MCF 10A (cell line): ENCODE measurements at places on chromosomes 12 and 14. TPM values are rescaled to one million over a fixed set of nuclear protein-coding genes. Genes with fewer than 3 reads are reported as not detected.

DNA sequence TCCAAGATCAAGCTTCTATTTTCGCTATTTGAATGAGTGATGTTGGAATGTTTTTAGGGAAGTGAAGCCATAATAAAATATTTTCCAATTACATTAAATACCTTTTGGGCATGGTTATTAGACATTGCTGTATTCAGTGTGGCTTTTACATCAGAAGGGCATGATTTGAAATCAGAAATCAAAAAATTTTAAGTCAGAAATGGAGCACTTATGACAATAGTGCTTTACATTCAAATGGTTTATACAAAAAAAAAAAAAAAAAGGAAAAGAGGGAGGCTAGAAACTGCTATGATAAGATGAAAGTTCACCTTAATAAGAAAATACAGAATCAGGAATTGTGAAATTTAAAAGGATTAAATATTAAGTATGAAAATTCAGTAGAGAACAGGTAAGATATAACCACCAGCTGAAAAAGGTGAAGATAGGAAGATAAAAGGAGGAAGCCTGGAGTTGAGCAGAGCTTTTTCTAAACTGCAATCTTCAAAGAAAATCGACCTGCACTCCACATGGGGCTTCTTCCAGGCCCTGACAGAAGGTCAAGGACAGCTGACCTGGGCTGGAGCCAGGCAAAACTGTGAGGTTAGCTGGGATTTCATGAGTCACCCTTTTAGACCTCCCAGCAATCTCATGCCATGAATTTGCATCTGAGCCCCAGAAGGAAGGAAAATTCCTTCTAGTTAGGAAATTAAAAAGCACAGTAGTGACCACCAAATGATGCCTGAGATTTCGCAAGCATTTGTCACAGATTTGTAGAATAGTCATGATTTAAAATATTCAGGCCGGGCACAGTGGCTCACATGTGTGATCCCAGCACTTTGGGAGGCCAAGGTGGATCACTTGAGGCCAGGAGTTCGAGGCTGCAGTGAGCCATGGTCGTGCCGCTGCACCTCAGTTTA is 23.4 kb upstream of the BMP4 start:
- H3K4me1 ChIP-seq: no peaks in the 10 kb centered on the region
- H3K27me3 ChIP-seq: no peaks in the 10 kb centered on the region
- H3K4me3 ChIP-seq: no peak overlapping the region
- no peaks in the 10 kb centered on the region for H3K36me3 ChIP-seq
- no peak overlapping the region for H3K27ac ChIP-seq

- H3K36me3 ChIP-seq: no peaks in the 10 kb centered on the region
- H3K4me3 ChIP-seq: no peak overlapping the region
- DNase-seq: no peak
Measured at GRCh38 chr12:91918431-91918830, 227.2 kb downstream of the BTG1 start.

- H3K36me3 ChIP-seq: peaks cover 11% of the 10 kb centered on the region
- H3K4me1 ChIP-seq: peaks cover 51% of the 10 kb centered on the region
- H3K27me3 ChIP-seq: no peaks in the 10 kb centered on the region
- peak; percentile 19 for DNase-seq
Measured at GRCh38 chr12:76264611-76265012, 83.6 kb downstream of the BBS10 start.

- peaks cover 26% of the 10 kb centered on the region for H3K4me1 ChIP-seq
- H3K4me3 ChIP-seq: no peak overlapping the region
- no peaks in the 10 kb centered on the region for H3K27me3 ChIP-seq
- peak; percentile 75 for DNase-seq
Measured at GRCh38 chr12:52139579-52140062, 52.2 kb downstream of the KRT80 start.

DNA sequence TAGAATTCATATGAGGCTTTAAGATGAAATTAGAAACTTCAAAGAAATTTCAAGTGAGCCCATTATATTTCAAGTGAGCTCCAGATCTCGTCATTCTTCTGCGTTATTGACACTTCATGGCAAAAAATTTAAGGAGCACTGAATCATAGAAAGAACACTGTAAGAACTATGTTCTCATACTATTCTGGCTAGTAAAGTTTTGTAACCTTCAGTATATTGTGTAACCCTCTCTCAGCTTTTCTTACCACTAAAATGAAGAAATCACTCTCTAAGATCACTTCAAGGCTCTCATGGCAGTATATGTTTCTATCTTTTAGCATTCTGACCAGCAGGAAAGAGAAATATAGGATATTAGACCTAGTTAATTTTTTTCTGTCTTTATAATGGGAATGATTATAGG is 6.3 kb downstream of the GPHN start:
- no peaks in the 10 kb centered on the region for H3K27me3 ChIP-seq
- peak; percentile 70 for DNase-seq
- no peaks in the 10 kb centered on the region for H3K36me3 ChIP-seq
- no peak overlapping the region for H3K4me3 ChIP-seq
- H3K4me1 ChIP-seq: peaks cover 30% of the 10 kb centered on the region

DNA sequence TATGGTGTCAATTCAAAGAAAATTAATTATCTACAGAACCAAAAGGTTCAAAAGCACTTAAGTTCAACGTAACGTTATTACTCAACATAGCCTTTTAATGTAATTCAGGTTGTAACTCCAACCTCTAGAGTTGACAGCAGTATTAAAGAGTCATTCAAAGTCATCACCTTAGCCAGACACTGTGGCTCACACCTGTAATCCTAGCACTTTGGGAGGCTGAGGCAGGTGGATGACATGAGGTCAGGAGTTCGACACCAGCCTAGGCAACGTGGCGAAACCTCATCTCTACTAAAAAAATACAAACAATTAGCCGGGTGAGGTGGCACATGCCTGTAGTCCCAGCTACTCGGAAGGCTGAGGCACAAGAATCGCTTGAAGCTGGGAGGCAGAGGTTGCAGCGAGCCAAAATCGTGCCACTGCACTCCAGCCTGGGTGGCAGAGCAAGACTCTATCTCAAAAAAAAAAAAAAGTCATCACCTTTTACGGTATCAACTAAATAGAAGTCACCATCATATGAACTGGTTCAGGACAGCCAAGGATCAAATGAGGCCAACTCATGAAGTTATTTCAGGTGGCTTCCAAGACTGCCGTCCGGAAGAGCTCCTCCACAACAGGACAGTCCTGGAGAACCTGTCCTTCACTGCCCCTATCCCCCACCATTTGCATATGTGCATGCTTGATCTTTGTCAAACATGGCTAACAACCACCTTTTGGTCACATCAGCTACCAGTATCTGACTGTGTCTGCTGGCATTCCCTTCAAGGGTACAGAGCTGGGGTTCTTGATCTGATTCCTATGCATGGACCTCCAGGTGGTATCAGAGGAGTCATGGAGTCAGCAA is 4.2 kb downstream of the PPTC7 start:
- H3K36me3 ChIP-seq: peaks cover 36% of the 10 kb centered on the region
- DNase-seq: no peak
- no peaks in the 10 kb centered on the region for H3K27me3 ChIP-seq
- H3K4me1 ChIP-seq: peaks cover 26% of the 10 kb centered on the region
- H3K27ac ChIP-seq: peak overlapping the region; percentile 97

- H3K4me3 ChIP-seq: no peak overlapping the region
- H3K27me3 ChIP-seq: no peaks in the 10 kb centered on the region
- peaks cover 24% of the 10 kb centered on the region for H3K4me1 ChIP-seq
- DNase-seq: no peak
- H3K36me3 ChIP-seq: no peaks in the 10 kb centered on the region
Measured at GRCh38 chr12:79415746-79416435, 274.9 kb downstream of the PAWR start.

- DNase-seq: no peak
- peaks cover 16% of the 10 kb centered on the region for H3K4me1 ChIP-seq
- H3K27me3 ChIP-seq: no peaks in the 10 kb centered on the region
- H3K27ac ChIP-seq: no peak overlapping the region
- no peak overlapping the region for H3K4me3 ChIP-seq
Measured at GRCh38 chr12:14873440-14874185, 12.0 kb downstream of the MGP start.

GRCh38 chr14:61474015-61474414 is 152.6 kb downstream of the PRKCH start:
- H3K4me3 ChIP-seq: no peak overlapping the region
- H3K27ac ChIP-seq: no peak overlapping the region
- DNase-seq: no peak

GRCh38 chr14:67833403-67833802 is 13.8 kb downstream of the RAD51B start:
- H3K4me3 ChIP-seq: no peak overlapping the region
- no peaks in the 10 kb centered on the region for H3K4me1 ChIP-seq
- H3K36me3 ChIP-seq: peaks cover 10% of the 10 kb centered on the region
- H3K27me3 ChIP-seq: no peaks in the 10 kb centered on the region

- DNase-seq: peak; percentile 28
- H3K4me1 ChIP-seq: peaks cover 13% of the 10 kb centered on the region
- no peak overlapping the region for H3K4me3 ChIP-seq
- H3K27ac ChIP-seq: peak overlapping the region; percentile 17
- H3K36me3 ChIP-seq: no peaks in the 10 kb centered on the region
Measured at GRCh38 chr14:67999705-68000384, 180.3 kb downstream of the RAD51B start.

- H3K36me3 ChIP-seq: no peaks in the 10 kb centered on the region
- no peak overlapping the region for H3K4me3 ChIP-seq
- no peak for DNase-seq
- H3K4me1 ChIP-seq: peaks cover 6% of the 10 kb centered on the region
- no peaks in the 10 kb centered on the region for H3K27me3 ChIP-seq
Measured at GRCh38 chr12:91203610-91204009, 21.0 kb upstream of the DCN start.

DNA sequence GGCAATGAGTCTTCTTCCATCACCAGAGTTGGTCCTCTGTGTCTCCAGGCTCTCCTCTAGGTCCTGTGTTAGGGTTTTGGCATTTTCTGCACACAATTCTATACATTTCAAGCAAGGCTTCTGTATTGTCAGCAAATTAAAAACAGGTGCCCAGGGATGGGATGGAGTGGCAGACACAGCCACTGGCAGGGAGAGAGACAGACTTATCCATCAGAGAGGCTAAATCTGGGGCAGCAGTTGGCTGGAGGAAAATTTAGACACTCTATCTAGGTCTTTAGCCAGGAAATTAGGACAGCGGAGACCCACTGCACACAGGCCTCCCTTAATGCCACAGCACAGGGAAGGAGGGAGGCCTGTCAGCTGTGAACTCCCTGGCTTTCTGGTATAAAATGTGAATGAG is 20.2 kb downstream of the PLEKHD1 start:
- H3K27ac ChIP-seq: no peak overlapping the region
- H3K4me3 ChIP-seq: no peak overlapping the region
- peaks cover 41% of the 10 kb centered on the region for H3K27me3 ChIP-seq
- H3K4me1 ChIP-seq: peaks cover 7% of the 10 kb centered on the region
- no peaks in the 10 kb centered on the region for H3K36me3 ChIP-seq

DNA sequence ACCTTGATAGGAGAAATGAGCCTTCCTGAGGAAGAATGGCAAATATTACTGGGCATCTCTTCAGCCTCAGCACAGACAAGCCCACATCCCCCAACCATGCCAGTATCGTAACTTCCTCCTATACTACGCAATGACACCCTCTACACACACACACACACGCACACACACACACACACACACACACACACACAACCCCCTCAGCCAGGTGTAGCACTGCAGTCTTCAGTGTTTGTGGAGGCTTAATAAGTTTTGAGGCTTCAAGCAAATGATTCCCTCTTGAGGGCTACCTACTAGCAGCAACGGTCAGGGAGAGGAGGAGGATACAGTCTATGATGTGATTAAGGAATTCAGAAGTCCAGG is 1.6 kb downstream of the DGKA start:
- H3K4me1 ChIP-seq: peaks cover 53% of the 10 kb centered on the region
- H3K27me3 ChIP-seq: no peaks in the 10 kb centered on the region
- H3K4me3 ChIP-seq: peak overlapping the region; percentile 79
- DNase-seq: no peak
- peak overlapping the region; percentile 89 for H3K27ac ChIP-seq

GRCh38 chr12:21065845-21066244 is 65.1 kb upstream of the SLCO1B1 start:
- no peaks in the 10 kb centered on the region for H3K27me3 ChIP-seq
- no peak overlapping the region for H3K27ac ChIP-seq
- DNase-seq: peak; percentile 14
- no peak overlapping the region for H3K4me3 ChIP-seq
- H3K36me3 ChIP-seq: no peaks in the 10 kb centered on the region

- no peak overlapping the region for H3K4me3 ChIP-seq
- H3K4me1 ChIP-seq: no peaks in the 10 kb centered on the region
- H3K36me3 ChIP-seq: no peaks in the 10 kb centered on the region
- no peak for DNase-seq
- H3K27me3 ChIP-seq: no peaks in the 10 kb centered on the region
- no peak overlapping the region for H3K27ac ChIP-seq
Measured at GRCh38 chr12:62138527-62138926, 121.7 kb upstream of the USP15 start.

GRCh38 chr14:62429683-62430082 is 615.6 kb downstream of the KCNH5 start:
- DNase-seq: no peak

DNA sequence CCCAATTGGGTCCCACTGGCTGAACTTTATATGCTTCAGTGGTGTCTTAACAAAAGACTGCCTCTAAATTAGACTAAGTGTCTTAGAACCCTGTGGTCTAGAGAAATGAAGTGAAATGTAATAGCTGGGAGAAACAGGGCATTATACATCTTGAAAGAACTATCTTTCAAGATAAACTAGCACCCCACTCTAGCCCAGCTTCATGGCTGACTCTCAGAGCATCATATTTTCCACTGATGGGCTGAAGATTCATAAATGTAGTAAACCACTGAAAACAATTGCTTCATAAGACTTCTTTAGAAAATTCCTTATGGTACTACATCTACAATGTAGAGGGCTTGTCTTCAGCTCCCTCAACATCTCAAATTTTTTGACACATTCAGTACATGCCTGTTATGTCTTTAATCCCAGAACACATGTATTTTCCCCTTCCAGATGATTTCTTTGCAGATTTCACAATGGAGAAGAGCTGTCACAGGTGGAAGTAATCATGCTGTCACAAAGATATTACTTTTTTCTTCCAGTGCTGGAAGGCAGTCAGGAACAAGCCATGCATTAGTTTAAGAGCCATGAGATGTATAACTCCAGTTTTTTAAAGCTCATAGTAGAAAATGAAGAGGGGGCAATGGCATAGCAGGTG is 48.5 kb downstream of the IFNG-AS1 start:
- H3K27me3 ChIP-seq: no peaks in the 10 kb centered on the region
- no peak overlapping the region for H3K4me3 ChIP-seq
- no peaks in the 10 kb centered on the region for H3K36me3 ChIP-seq
- DNase-seq: no peak
- H3K4me1 ChIP-seq: peaks cover 19% of the 10 kb centered on the region

- H3K27ac ChIP-seq: no peak overlapping the region
- H3K4me3 ChIP-seq: no peak overlapping the region
- no peaks in the 10 kb centered on the region for H3K36me3 ChIP-seq
- no peaks in the 10 kb centered on the region for H3K4me1 ChIP-seq
Measured at GRCh38 chr12:92634202-92634601, 68.6 kb upstream of the PLEKHG7 start.

Gene STK38L
- 18.1 and 19.9 TPM in 2 replicates for total RNA-seq

Gene ADAMTS20
- not detected in 2 replicates for total RNA-seq

Gene IFI27
- 0.63 and 2.0 TPM in 2 replicates for total RNA-seq

Gene NOS1
- total RNA-seq: not detected in 2 replicates

Gene BIN2
- not detected in 2 replicates for total RNA-seq

Gene EPS8
- total RNA-seq: 85.3 and 96.2 TPM in 2 replicates

Gene CMTM5
- not detected in 2 replicates for total RNA-seq

Gene CCDC177
- total RNA-seq: not detected in 2 replicates

Gene KCNJ8
- not detected in 2 replicates for total RNA-seq

Gene SERPINA12
- total RNA-seq: not detected in 2 replicates
